Mammary epithelial cell (primary cell): ENCODE measurements at places on chromosomes 5 and 9. TPM values are rescaled to one million over a fixed set of nuclear protein-coding genes. Genes with fewer than 3 reads are reported as not detected.

The NR4A3 gene
- total RNA-seq = 0.09 and 0.13 TPM in 2 replicates

The RGP1 gene
- total RNA-seq = 42.3 and 45.3 TPM in 2 replicates

The GABRA6 gene
- not detected for total RNA-seq

The BAAT gene
- total RNA-seq = 0.17 TPM

The ANKRD18B gene
- 5.9 and 7.2 TPM in 2 replicates for total RNA-seq

The MAMDC2 gene
- 3.2 and 8.3 TPM in 2 replicates for total RNA-seq

The LCN15 gene
- not detected for total RNA-seq
